ENCODE measurements at places on chromosomes 6 and 20. TPM values are rescaled to one million over a fixed set of nuclear protein-coding genes. Genes with fewer than 3 reads are reported as not detected.
A peak's percentile ranks its signal among the peaks of the same experiment; 100 is the strongest.

GRCh38 chr20:35001596-35002362, 46.1 kb downstream of the MYH7B start:
- ATAC-seq: no peak

DNA sequence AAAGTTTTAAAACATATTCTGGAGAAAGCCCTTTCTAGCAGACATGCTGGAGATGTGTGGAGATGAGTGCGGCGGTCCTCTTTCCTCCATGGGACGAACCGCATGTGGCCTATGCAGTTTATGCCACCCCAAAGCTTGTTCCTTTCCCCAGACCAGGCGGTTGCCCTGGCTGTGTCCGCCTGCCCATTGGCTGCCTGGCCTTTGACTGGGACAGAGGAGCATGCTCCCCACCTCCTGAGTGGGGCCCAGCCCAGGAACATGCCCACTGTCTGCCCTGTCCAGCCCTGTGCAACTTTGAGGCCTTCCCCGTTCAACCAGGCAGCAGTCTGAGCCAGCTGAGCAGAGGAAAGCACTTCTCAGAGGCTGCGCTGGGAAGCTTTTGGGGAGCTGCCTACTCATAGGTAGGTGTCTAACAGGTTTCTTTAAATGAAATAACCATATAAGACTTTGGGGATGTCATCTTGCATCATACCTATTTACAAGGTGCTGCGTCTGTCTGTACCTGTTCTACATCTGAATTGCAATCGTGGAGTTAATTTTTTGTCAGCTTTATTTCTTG, 20.6 kb downstream of the FOXC1 start:
- ATAC-seq: peak; percentile 75

DNA sequence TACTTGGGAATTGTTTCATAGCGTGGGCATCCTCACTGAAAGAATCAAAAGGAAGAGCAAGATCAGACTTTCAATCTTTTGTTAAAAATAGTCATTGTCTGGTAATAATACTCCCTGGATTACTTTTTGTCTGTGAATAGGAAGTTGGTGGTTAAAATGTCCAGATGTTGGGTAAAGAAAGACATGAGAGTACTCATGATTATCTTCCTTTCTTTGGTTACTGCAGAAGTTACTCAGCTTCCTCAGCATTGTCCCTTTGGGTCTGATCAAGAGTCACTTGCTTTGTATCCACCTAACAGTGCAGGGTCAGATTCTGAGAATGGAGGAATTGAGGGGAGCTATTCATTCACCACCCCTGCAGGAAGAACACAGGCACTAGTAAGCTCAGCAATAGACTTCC, 54.6 kb downstream of the RIN2 start:
- ATAC-seq: no peak

DNA sequence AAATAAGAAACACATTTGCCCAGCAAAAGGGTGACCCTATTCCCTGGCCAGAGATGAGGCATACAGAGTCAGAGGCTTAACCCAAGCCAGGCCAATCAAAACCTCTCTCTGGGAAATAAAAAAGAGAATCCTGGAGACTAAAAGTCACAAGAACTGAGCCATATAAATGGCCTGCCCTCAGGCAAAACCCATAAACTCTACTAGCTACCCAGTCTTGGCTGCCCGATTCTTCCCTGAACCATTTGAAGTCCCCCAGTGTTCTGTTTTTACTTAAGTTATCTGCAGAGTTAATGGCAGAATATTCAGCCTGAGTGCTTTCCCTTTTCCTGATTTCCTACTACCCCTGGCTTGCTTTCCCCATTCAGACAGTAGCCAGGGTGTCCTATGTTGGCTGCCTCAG, 13.9 kb downstream of the KCNK15 start:
- no peak for ATAC-seq

Gene APOM
- 1.6 TPM for total RNA-seq

Gene AARS2
- 9.1 TPM for total RNA-seq

DNA sequence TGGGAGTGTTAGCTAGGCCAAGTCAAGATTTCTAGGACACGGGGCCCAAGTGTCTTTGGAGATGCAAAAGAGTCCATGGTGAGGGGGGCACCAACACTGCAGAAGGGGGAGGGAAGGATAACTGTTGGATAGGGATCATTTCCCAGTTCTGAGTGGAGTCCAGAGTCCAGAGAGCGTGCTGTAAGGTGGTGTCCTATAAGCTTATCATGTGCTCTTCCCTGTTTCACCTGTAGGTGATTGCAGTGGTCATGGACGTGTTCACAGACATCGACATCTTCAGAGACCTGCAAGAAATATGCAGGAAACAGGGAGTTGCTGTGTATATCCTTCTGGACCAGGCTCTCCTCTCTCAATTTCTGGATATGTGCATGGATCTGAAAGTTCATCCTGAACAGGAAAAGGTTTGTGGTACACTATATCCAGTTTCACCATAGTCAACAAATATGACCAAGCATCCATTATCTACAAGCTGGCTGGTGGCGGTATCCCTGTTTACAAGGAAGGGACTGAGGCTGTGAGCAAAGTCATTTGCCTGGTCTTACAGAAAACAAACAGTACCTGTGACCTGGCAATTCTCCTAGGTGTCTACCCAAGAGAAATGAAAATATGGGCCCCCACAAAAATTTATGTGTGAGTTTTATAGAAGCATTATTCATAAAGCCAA, 15.6 kb downstream of the FAM83D start:
- ATAC-seq: no peak

DNA sequence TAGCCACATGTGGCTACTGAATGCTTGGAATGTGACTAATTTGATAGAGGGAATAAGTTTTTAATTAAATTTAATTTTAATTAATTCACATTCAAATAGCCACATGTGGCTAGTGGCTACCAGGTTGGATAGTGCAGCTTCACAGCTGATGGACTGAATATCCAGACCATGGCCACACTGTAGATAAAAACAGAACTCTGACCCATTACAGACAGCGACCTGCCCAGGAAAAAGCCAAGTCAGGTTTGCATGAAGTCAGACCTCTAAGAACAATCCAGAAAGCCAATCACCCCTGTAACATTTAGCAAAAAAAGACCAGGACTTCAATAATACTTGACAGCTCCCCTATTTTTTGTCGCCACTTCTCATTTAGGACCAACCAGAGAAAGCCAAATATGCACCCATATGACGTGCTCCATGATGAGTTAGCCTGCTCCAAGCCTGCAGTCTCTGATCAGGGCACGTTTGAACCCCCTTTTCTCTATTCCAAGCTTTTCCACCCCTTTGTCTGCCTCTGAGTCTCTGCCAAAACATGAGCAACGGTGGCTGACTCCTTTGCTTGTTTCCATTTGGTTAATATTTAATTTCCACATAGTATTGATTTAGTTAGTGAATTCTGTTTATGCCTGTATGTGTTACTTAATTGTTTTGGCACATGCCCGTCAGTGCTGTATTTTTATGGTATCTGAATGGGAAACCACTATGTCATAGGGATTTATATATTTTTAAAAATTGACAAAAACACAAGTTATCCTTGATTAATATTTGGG, 636.3 kb downstream of the UTRN start:
- no peak for ATAC-seq

DNA sequence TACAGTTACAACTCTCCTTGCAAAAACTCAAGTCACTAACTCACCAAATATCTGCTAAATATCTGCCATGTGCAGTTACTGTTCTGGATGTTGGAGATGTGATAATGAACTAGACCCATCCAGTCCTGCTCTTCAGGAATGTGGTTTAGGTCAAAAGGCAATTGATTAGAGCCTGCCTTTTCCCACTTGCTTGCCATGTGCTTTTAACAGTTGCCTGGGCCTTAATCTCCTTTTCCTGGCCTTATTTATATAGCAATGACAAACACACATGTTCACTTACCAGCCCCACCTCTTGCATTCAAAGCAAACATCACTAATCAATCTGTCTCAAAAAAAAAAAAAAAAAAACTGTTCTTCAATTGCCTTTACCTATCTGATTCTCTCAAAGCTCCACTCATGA, 199.2 kb downstream of the ZNF217 start:
- ATAC-seq: no peak

- ATAC-seq: no peak
Measured at GRCh38 chr6:161274488-161274858, 612 bp upstream of the AGPAT4 start.

Gene GMPR
- total RNA-seq: 0.80 TPM

DNA sequence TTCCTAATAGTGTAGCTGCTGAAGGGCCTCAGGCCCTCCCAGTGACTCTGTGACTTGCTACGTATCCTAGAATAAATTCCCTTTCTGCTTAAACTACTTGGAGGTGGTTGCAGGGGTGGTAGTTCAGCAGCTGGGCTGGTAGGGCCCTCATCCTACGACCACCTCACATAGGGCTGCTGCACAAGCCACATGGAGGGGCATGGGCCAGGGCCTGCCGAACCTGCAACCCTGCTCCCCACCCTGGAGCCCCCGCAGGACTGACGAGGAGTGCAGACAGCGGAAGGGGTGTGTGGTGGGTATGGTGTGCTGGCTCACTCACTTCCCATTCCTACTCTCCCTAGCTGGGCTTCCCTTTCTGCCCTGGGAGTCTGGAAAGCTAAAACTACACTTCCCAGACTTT, 56.2 kb upstream of the MLN start:
- no peak for ATAC-seq

- ATAC-seq: no peak
Measured at GRCh38 chr6:1773700-1774099, 164.0 kb downstream of the FOXC1 start.

DNA sequence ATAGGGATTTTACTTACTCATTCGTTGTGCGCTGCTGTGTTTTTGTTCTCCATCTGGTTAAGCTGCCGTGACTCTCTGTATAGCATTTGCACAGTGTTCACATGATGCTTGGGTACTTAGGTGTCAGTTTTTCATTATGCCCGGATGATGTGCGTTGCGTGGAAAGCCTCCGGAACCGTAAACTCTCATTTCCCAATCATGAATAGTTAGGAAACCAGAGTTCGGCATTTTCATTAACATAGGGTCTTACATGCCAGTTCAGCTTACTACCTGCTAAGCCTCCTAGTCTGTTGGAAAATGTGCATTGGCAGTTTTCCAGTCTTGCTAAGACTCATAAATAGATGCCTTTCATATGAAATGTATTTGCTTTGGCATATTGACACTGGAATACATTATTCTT, 483.4 kb upstream of the FLRT3 start:
- ATAC-seq: no peak

DNA sequence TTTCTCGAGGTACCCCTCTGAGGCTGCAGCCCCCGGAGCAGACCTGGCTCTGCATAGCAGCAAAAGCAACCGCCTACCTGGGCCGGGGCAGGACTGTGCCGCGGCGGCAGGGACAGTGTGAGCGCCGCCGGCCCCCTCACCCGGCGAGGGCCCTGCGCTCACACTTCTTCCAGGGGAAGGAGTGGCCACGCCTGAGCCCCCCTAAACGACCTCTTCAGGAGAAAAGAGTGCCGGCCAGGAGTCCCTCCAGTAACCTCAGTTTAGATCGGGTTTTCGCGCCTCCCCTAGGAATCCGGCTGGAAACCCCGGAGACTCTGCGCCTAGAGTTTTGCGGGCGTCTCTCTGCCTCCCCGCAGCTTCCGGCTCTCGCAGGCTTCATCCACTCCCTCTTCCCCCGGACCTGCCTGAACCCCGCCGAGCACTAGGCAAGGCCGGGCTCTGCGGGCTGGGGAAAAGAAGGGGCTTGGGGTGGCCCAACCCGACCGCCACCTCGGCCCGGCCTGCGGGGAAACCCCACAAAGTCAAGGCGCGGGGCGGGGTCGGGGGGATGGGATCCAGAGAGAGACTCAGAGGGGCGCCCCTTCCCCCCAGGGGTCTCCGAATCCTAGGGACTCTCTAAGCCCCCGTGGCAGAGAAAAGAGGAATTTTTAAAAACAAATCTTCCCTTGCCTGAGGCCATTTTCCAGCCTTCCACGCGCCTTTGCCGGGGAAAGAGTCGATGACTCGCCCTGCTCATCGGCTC, 558 bp downstream of the LINC00237 start:
- ATAC-seq: no peak

Gene MCCD1
- not detected for total RNA-seq

DNA sequence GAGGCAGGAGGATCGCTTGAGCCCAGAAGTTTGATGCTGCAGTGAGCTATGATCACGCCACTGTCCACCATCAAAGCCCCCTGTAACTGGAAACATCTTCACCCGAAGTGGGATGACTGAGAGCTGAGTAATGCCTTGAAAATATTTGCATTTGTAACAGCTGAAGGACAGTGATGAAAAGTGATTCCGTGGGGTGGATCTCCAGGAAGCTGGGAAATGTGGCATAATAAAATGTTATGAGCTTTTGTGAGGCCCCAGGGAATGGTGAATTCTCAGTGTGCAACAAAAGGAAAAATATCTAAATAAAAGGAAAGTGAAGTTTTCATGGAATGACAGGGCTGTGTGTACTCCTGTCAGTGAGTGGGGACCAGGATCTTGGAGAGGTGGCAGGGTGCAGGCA, 92.0 kb downstream of the JAG1 start:
- ATAC-seq: no peak

GRCh38 chr20:34316196-34316814, 13.2 kb upstream of the AHCY start:
- ATAC-seq: no peak

DNA sequence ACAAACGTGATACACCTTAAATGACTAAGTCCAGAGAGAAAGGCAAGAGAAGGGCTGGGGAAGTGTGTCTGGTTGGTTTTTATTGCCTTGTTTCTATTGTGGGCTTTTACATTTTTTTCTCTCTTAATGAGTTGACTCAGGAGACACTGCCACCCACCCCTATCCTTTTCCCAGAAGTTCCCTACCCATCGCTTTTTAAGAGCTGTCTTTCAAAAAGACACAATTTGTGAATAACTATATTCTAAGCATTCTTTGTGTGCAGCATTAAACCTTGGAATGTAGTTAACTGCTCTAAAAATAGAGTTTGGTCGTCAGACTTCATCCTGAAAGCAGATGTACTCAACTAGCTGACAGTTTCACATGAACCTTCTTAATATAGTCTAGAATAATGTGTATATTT, 174.9 kb downstream of the ISM1 start:
- no peak for ATAC-seq

Gene IPCEF1
- total RNA-seq: 1.8 TPM

DNA sequence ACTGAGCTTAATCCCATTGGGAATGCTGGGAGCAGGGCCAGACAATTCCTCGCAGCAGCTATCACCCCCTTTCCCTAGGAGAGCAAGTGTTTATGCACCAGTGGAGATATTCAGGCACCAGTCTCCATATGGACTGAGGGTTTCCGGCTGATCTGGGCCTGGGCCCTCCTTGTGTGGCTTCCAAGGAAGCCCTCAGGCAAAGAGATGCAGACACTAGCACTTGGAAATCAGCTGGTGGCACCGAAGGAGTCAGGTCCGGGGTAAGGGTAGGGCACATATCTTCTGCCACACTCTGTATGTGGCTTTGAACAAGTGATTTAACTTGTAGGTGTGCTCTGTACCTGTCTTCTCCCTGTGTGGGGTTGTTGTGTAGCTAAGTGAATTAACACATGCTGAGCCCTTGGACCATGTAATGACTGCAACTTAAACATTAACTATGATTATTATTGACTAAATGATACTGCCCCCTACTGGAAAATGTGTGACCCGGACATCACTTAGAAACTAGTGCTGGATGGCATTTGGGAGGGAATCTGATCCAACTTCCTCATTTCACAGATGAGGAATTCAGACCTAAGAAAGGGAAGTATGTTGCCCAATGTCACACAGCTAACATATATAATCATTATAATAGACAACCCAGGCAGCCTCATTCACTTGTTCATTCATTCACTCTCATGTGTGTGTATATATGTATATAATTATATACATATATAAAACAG, 19.3 kb upstream of the WFDC2 start:
- peak; percentile 31 for ATAC-seq
